ENCODE measurements at places on chromosomes 4 and X.

DNA sequence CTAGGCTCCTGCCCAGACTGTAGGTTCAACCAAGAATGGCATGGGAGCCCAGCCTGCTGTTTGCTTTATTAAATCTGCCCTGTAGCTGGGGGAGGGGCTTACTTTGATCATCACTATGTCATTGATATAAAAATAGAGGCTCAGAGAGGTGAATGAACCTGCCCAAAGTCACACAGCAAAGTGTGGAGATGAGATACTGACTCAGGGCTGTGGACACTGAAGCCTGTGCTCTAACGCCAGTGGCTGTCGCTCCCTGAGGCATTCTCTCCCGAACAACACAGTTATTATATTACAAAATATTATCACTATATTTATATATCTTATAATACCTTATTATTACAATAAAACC is 3.5 kb downstream of the MSANTD1 start:
- DNase-seq: no peak

- no peak for DNase-seq
Observed at GRCh38 chr4:85024671-85025070, 58.2 kb upstream of the WDFY3 start.

GRCh38 chr4:120874792-120875774 is 47.4 kb downstream of the PRDM5 start:
- no peak for DNase-seq

DNA sequence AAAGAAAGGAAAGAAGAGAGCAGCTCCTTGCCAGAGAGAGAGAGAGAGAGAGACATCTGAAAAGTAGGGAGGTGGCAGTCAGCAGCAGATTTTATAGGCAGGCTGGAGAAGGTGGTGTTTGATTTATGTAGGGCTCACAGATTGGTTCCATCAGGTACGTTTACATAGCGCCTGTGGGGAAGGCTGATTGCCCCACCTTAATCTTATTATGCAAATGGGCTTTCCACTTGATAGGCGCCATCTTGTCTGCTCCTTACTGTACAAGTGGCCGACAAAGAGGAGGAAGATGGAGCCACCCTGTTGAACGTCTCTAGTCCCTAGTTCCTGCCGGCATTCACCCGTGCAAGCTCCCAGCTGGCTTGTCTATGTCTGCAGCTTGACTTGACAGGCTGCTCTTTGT is 49.1 kb upstream of the DHRSX start:
- DNase-seq: no peak

DNA sequence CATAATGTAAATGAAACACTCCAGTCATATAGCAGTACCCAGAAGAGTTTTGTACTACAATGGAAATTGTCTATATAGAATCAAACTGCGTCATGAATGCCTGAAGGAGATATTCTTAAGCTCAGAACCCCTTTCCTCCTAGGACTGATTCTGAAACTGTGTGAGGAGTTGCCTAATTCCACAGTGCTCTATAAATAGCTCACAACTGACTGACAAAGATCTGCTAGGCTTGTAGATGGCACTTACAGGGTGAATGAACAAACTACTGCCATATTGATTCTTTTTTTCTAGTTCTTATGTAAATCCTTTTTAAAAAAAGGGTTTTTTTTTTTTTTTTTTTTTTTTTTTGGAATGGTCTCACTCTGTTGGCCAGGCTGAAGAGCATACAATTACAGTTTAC is 30.1 kb upstream of the UGT2B17 start:
- no peak for DNase-seq

DNA sequence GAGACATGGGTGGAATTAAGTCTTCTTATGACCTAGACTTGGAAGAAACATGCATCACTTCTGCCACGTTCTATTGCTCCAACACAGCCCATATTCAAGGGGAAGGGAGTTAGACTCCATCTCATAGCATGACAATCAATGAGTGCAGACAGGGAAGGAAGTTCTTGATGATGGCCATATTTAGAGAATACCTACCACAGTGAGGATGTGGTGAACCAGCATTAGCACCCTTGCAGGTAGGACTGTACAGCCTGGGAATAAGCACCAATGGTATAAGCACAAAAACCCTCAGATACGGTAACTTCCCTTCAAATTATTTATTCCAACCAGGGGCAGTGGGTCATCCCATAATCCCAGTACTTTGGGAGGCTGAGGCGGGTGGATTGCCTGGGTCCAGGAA is 29.8 kb downstream of the PAGE2 start:
- DNase-seq: no peak

- DNase-seq: no peak
Observed at GRCh38 chr4:15656038-15656470, 897 bp upstream of the FBXL5 start.

DNA sequence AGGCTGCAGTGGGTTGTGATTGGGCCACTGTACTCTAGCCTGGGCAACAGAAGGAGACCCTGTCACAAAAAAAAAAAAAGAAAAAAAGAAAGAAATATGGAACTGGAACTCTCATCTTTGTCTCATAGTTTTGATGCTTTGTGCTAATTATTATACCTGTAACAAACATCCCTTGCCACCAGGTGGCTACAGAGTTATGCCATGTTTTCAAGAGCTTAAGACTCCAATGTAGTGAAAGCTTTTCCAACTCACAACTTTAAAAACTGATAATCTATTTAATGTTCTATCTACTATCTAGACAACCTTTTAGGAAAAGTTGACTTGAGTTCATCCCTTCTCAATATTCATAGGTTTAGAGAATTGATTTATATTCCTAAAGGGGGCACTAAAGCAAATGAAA is 42.4 kb downstream of the HTR2C start:
- no peak for DNase-seq

DNA sequence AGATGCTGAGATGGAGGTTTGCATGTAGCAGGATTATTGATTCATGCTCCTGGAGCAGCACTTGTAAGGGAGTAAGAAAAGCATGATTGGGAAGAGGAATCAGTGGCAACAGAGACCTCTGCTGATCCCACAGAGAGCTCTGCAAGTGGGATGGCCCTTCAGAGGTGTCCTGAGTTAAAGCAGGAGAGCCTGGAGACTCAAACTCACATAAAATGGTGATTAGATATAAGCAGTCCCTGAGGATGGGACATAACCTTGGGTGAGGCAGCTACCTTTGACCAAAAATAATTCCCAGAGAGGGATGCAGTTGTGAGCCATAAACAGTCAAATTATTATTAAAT is 25.4 kb upstream of the BMPR1B start:
- no peak for DNase-seq

DNA sequence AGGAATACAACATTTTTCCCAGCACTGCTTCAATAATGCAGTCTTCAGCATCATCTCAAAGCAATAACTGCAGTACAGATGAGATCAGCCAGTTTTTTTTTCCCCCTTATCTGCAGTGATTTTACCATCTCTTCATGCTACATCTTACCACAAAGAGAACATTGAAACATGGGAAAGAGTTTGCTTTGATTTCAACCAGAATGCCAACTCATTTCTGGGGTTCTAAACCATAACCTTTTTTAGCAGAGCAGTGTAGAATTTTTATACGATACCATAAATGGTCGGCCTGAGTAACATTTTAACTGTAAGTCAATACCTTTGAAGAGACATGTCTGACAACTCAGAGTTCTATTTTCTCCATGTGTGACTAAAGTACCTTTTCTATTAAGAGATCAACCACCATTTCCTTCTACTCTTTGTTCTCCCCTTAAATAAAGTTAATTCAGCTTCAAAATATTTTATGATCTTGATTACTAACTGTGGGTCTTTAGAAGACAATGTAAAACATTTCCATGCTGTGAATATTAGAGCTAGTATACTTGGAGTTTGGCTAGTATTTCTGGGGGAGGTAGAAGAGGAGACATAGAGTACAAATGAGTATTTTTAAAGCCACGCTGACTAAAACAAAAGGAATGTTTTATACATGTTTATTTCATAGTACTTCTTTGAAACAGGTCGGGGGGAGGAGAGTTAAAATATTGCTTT is 69.1 kb downstream of the TET2 start:
- DNase-seq: no peak

- DNase-seq: no peak
Observed at GRCh38 chr4:186669159-186669731, 54.4 kb downstream of the FAT1 start.

Measured in stimulated activated CD4-positive, alpha-beta T cell treated with anti-CD3 and anti-CD28 coated beads, TNF-alpha, amount 100 ng/mL, for 48 hours (primary cell).